Testis (tissue), 5 donors: ENCODE measurements at places on chromosomes 6 and 20. TPM values are rescaled to one million over a fixed set of nuclear protein-coding genes. Genes with fewer than 3 reads are reported as not detected.

GRCh38 chr20:34753706-34754461 is 49.7 kb downstream of the TP53INP2 start:
- DNase-seq, result no peak

- DNase-seq, result no peak
Measured at GRCh38 chr6:20900389-20901160, 366.3 kb downstream of the CDKAL1 start.

DNA sequence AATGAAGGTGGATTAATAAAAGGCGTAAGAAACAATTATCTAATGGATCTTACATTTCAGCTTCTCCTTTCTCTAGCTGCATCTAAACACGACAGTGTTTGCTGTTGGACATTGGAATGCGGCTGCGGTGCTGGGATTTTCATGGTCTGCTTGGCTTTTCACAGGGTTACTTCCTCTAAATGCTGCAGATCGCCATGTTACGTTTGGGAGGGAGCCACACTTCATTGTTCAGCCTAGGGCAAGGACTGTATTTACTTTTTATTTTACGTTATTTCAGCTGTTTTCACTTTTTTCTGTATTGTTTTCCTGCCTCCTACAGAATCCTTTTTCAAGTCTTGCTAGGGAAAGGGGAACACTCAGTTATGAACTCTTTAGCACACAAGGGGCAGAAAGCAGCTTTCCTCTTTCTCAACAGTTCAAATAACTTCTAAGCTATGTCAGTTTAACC is 97.9 kb upstream of the MTHFD1L start:
- no peak for DNase-seq

- DNase-seq, result no peak
Measured at GRCh38 chr6:44003345-44004061, 123.7 kb downstream of the MRPL14 start.

- no peak for DNase-seq
Measured at GRCh38 chr6:37175332-37176267, 5.6 kb downstream of the PIM1 start.

DNA sequence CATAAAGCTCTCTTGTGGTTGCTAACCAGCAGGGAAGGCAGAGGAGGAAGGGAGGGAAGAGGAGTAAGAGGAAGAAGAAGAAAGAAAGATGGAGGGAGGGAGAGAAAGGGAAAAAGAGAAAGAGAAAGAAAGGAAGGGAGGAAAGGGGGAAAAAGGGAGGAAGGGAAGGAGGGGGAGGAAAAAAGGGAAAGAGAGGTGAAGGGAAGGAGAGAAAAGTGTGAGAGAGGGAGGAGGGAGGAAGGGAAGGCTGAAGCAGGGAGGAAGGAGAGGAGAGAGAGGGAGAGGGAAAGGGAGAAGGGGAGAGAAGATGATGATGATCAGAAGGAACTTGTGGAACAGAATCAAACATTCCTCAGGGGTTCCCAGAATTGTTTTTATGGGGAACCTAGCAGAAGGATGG is 57.5 kb upstream of the TOX2 start:
- DNase-seq, result no peak

- no peak for DNase-seq
Measured at GRCh38 chr6:124371974-124372475, 568.4 kb downstream of the NKAIN2 start.

GRCh38 chr6:44224029-44224964 is 902 bp downstream of the SLC29A1 start:
- DNase-seq, result no peak

GRCh38 chr6:81787313-81788068 is 35.0 kb upstream of the TENT5A start:
- no peak for DNase-seq

DNA sequence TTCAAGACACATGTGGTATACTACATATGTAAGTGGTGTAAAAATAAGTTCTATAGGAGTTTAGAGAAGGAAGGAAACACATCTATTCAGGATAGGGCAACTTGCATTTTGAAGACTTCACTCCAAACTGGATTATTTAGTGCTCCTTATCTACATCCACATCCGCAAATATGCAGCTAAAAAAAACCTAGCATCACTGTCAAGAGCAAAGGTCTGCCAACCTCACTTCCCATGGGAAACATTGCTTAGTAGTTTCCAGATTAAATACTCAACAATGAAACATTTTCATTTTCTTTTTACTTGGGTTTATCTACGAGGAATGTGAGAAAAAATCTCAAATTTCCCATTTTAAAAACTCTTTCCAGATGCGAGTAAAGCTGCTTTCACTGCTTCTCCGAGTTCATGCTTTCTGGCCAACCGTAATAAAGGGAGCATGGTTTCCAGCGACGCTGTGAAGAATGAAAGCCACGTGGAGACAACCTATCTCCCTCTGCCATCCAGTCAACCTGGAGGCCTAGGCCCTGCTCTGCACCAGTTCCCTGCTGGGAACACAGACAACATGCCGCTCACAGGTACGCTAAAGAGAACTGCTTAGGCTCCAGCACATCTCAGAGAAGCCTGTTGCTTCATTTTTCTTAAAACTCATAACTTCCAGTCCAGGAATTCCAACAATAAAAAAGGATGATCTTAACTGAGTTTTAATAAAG is 48.2 kb downstream of the RFX6 start:
- no peak for DNase-seq

- DNase-seq, result no peak
Measured at GRCh38 chr6:133131621-133132465, 109.3 kb upstream of the EYA4 start.

Gene FKBP5
- polyA plus RNA-seq, result 86.8 TPM

Gene MATN4
- 1.1 TPM for polyA plus RNA-seq

Gene PTCHD4
- polyA plus RNA-seq, result 0.17 TPM

Gene TNFRSF21
- 17.1 TPM for polyA plus RNA-seq
